Activated T-cell treated with anti-CD3 and anti-CD28 coated beads, Interleukin-2, amount 50 U/mL, for 72 hours (primary cell): ENCODE measurements at places on chromosomes 6 and 20. TPM values are rescaled to one million over a fixed set of nuclear protein-coding genes. Genes with fewer than 3 reads are reported as not detected.

Gene FBXO9
- total RNA-seq: 103 TPM

Gene CBFA2T2
- total RNA-seq: 14.4 TPM

Gene MBOAT1
- 11.2 TPM for total RNA-seq

Gene DST
- total RNA-seq: 11.9 TPM

Gene SPATS1
- total RNA-seq: not detected

Gene TFEB
- total RNA-seq: 15.3 TPM

Gene PRR18
- not detected for total RNA-seq

GRCh38 chr6:33061987-33062386, 11.5 kb downstream of the HLA-DPA1 start:
- no peak for DNase-seq

GRCh38 chr6:124703541-124703940, 258.7 kb upstream of the RNF217 start:
- DNase-seq: no peak

- DNase-seq: peak; percentile 47
Measured at GRCh38 chr6:28251661-28252008, 434 bp downstream of the ZKSCAN4 start.

DNA sequence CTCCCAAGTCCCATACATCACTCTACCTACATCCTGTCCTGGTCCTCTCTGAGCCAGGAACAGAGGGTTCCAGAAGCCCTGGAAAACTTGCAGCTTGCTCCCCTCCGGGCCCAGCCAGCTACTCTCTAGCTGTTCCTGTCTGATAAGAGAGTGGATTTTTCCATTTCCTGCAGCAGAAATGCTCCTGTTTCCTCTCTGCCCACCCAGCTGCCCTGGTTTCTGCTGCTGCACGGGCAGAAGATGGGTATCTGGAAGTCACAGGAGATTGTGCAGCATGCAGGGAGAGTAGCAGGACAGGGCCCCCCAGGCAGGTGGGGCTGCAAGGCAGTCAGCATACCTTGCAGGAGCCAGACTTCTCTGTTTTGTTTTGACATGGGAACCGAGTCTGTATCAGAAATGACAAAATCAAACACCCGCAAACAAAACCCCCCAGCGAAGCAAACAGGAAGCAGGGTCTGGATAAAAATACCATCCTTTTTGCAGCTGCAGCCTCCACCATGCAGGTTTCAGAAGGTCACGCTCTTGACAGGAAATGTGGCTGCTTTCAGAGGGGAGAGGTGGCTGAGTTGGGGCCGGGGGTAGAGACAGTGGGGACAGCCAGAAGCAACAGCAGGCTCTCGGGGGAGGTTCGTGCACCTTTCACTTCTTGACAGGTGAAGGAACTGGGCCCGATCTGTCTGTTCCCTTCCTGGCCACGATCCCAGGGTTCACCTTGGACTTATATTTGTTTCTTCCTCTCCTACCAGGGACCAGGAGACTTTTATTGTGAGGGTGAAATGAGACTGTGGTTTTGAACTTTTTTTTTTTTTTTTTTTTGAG, 50.8 kb upstream of the FAM83D start:
- DNase-seq: peak; percentile 77

DNA sequence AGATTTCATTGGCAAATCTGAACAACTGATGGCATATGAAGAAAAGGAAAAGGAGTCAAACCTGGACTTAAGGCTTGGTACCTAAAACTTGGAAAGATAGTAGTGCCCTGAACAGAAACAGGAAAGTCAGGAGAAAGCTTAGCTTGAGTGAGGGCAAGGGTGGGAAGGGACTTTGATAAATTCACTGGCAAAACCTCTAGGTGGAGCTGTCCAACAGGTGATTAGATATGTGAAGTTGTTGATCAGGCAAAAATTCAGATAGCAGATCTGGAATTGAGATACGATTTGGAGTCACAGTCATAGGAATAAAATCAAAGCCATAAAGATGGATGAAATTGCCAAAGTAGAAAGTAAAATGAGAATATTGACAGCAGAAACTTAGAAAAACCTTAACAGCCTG, 16.1 kb upstream of the ZNF292 start:
- DNase-seq: peak; percentile 43

DNA sequence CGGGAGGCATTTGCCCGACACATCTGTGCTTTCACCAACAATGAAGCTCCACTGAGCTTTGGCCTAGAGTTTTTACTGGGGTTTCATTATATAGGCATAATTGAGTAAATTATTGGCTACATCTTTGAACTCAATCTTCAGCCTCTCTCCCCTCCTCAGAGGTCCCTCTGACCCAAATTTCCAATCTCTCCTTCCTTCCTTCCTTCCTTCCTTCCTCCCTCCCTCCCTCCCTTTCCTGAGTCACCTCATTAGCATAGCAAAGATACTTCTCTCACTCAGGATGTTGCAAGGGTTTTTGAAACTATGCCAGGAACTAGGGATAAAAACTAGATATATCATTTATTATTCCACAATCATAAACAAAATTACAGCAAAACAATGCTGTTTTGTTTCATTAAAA, 238.2 kb upstream of the PRND start:
- DNase-seq: no peak

DNA sequence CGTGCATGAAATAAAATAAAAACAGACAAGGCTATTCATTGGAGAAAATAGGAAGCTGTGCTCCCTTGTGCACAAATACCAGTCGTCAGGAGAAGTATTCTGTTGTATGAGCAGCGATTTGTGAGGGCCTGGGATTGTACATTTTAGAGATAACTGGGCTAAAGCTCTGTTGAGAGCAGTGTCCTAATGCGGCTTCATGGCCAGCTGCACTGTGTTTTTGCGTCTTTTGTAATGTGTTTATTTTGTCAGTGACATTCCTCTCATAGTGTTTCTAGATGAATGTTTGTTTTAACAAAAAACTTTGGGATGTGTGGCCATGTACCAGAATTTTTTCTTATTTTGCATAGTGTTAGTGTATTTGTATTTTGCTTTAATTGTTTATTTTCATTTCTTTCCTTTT, 14.8 kb downstream of the ERMARD start:
- DNase-seq: no peak

DNA sequence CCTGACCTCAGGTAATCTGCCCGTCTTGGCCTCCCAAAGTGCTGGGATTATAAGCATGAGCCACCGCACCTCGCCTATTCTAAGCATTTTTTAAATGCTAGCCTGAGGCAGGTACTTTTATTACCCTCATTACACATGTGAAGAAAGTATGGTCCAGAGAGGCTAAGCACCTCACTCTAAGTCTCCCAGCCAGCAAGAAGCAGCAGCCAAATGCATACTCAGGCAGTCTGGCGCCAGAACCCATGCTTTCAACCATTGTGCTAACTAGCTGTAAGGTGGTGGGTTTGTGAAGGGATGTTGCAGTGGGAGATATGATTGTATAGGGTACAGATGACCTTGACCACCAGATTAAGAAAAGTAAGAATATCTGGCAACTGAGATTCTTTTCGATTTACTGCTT, 26.1 kb upstream of the RIPOR2 start:
- DNase-seq: no peak

DNA sequence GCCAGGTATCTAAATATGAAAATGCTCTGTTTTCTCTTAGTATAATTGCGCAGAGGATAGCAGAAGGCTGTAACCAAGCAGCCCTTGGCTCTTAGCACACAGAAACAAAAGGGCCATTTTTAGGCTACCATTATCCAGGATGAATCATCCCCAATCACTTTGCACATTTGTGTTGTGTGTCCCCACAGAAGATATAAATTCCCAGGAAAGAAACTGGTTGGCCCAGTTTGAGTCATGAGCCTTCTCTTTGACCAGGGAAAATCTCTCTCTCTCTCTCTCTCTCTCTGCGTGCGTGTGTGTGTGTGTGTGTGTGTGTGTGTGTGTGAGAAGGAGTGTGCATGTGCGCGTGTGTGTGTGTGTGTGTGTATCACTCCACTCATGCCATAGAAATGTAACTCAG, 178.5 kb downstream of the FRK start:
- DNase-seq: no peak

DNA sequence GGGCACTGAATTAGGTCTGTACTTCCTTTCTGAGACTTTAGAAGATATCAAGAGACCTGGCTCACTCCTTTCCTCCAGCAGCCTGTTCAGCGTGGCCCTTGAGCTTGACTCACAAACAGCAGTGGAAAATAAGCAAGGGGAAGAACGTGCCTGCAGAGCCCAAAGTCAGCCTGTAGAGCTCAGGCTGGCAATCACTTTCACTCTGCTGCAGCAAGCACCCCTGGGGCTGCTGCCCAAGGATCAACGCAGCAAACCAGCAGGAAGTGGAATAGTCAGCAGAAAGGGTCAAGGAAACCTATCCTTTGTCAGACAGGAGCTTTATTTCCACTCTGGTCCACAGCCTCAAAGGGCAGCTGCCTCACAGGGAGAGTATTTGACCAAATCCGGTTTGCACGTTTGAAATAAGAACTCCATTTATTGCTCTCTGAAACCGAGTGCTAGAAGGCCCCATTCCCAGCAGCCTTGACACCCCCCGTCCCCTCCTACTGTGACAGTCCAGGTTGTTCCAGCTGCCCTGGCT, 77.4 kb downstream of the PRDM1 start:
- DNase-seq: peak; percentile 57

- DNase-seq: no peak
Measured at GRCh38 chr6:2117447-2117846, 128.0 kb downstream of the GMDS start.

DNA sequence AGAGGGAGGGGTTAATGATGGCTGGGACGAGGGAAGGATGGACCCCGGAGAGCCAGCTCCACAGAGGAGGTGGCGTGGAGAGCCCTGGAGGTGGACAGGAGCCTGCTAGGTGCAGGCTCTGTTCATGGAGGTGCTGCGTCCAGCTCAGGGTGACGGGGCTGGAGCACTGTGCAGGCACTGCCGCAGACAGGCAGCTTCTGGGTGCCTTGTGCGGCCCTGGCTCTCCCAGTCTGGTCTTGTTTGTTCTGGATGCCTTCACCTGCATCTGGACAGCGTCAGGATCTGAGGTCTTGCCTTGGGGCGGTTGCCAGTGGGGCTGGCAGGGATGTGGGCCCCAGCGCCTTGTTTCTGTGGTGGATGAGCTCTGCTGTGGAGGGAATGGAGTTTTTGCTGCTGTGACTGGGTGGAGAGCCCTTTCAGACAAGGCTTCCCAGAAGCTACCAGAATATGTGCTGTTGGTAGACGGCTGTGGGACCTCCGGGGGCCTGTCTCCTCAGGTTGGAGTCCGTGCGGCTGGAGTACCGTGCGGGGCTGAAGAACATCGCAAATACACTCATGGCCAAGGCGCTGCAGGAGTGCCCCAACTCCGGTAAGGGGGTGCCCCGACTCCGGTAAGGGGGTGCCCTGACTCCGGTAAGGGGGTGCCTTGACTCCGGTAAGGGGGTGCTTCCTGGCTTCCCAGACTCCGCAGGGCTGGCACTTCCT, 7.8 kb upstream of the C20orf204 start:
- no peak for DNase-seq
